ENCODE measurements at places on chromosomes 13 and 19.

GRCh38 chr19:36169084-36169760, 17.0 kb upstream of the COX7A1 start:
- DNase-seq: no peak

GRCh38 chr13:49958321-49958720, 22.2 kb upstream of the SPRYD7 start:
- no peak for DNase-seq

GRCh38 chr19:676339-677105, at the start of gene FSTL3:
Gene FSTL3, plus strand, starts transcription at chr19:676392. Its CDS starts 32 bp downstream, at chr19:676424.
- no peak for DNase-seq

GRCh38 chr19:32233091-32233490, 112.3 kb upstream of the ZNF507 start:
- no peak for DNase-seq

- DNase-seq: no peak
Measured at GRCh38 chr19:58469241-58470013, 2.5 kb downstream of the ZNF324 start.
